ENCODE measurements at places on chromosomes 2 and 18.

DNA sequence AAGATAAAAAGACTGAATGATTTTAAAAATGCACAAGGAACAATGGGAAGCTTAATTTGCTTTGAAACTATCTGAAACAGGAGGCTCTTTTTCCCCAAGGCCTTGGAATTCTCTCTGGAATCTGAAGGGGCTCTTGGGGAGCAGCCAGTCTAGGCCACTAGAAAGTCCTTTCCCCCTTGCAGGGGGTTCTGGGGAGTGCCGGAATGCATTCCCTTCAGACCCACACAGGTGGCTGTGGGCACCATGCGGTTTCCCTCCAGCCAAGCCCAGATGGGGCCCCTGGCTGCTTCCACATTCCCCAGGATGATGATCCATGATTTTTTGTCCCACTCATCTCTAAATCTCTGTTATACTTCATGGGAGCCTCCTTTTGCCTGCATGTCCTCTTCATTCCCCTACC is 10.7 kb downstream of the GPR45 start:
- no peak for DNase-seq

DNA sequence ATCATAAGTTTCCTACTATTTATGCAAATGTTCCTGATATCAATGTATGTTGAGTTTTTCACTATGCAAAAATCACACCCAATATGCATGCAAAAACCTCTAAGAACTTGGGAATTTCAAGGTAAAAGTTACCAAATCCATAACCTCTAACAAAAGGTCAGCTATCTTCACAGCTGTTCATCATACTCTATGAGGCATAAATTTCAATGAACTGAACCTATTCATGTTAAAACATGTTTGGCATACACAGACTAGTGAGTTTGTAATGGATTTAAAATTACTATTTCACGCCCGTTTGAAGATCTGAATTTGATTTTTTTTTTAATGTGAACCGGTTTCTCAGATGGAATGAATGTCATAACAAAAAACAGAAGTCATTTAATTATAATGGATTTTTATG is 100.2 kb downstream of the ATAD2B start:
- DNase-seq, result no peak

GRCh38 chr2:175418224-175418835 is 236.8 kb upstream of the ATP5MC3 start:
- no peak for DNase-seq

GRCh38 chr18:44025421-44025820 is 655.3 kb upstream of the SETBP1 start:
- DNase-seq, result no peak

GRCh38 chr2:171878481-171878993 is 15.5 kb downstream of the SLC25A12 start:
- DNase-seq, result no peak

DNA sequence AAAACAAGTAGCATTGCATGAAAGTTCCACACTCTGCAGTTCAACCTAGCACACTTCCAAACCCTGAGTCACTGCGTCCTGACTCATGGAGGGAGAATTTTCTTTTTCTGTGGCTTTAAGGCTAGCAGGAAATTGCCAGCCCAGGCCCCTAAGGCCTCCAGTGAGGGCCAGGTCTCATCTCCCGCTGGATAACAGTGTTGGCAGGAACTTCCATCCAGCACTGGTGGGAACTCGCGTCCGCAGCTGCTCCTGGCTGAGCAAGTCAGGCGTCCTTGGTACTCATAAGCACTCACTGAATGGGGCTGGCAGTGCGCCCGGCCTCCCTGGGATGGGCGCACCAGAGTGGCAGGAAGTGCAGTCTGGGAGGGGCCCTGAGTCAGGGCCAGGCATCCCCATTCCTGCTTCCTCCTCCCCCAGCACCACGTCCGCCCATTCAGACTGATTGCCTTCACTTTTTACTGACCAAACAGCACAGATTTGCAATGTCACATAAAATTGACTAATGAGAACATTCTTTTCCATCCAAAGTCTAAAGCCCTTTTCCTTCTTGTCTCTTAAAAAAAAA is 14.3 kb downstream of the MALL start:
- DNase-seq, result no peak

- DNase-seq, result no peak
Measured at GRCh38 chr2:102032368-102033030, 40.7 kb downstream of the IL1R2 start.

DNA sequence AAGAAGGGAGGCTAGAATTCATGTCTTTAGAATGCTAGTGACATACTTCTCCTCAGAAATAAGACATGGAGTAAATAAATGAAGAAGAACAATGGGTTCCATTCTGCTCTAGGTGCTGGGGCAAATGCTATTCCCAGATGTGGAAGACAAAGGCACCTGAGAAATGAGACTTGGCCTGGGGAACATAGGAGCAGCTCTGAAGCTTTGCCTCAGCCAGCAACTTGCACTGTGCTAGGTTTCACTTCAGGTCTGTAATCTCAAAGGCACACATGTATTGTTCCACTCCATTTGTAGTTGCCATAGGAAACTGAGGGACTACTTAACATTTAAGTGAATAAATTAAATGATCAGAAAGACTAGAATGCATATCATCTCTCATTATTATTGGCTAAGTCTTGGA is 538.9 kb upstream of the REG3G start:
- no peak for DNase-seq

- no peak for DNase-seq
Measured at GRCh38 chr2:201358684-201359083, 1.5 kb upstream of the FLACC1 start.

- DNase-seq, result no peak
Measured at GRCh38 chr18:22684268-22684667, 248.9 kb upstream of the RBBP8 start.

DNA sequence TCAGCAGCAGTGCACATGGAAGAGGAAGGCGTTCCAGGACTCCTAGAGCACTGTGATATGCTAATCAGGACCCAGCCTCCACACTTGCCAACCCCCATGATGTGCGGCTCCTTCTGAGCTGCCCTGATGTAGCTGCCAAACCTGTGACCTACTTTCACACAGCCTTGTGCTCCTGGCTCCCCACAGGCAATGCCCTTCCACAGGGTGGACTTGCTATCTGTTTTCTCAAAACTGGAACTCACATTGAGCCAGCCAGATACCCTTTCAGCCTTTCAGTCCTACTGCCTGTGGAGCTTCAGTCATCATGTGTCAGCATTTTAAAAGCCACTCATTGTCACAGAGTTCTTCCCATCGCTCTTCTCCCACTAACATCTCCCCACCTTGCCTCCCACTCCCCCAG is 181.6 kb downstream of the AFF3 start:
- no peak for DNase-seq

DNA sequence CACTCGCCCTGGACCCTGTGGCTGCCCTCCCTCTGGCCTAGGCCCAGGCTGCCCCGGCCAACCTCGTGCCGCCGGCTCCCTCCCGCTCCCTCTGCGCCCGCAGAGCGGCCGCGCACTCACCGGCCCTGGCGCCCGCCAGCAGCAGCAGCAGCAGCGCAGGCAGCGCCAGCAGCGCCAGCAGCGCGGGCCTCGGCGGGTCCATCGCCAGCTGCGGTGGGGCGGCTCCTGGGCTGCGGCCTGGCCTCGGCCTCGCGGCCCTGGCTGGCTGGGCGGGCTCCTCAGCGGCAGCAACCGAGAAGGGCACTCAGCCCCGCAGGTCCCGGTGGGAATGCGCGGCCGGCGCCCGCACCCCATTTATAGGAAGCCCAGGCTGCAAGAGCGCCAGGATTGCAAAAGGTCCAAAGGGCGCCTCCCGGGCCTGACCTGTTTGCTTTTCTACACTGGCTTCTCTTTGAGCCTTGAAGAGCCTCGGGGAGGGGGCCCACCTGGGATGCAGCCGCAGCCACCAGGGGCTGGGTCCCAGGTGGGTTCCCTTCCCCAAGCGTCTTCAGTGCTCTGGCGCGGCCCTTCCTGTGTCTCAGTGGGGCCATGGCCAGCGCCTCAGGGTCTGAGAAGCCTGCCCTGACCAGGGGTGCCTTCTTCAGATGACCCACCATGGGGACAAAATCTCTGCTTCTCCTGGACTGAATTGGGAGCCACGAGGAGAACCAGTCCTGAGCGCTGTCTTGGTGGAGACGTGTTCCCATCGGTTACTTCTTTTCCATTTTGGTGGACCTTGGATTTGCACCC is at the start of gene APOB:
Gene APOB, minus strand, starts transcription at position 330 of the 789 bp plus-strand sequence. Its CDS starts 128 bp downstream, at position 202.
- DNase-seq, result no peak

- DNase-seq, result no peak
Measured at GRCh38 chr2:142933916-142934315, 56.5 kb downstream of the KYNU start.

- no peak for DNase-seq
Measured at GRCh38 chr2:33570681-33571080, 28.4 kb downstream of the FAM98A start.

DNA sequence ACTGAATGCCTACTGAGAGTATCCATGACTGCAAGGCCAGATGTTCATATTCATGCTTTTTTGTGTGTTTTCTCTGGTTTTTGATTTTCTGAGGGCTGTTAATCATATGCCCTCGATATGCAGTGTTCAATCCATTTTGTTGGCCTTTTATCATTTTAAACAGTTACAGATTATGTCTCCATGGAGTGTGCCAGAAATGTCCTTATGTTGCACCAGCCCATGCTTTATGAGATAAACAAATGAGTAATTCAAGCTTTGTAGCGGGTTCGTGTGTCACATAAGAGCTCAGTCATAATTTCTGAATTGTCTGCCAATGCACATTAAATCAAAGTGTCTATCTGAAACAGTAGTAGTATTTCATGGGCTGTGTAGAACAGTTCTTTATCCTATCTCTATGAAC is 583.0 kb downstream of the THSD7B start:
- DNase-seq, result no peak

DNA sequence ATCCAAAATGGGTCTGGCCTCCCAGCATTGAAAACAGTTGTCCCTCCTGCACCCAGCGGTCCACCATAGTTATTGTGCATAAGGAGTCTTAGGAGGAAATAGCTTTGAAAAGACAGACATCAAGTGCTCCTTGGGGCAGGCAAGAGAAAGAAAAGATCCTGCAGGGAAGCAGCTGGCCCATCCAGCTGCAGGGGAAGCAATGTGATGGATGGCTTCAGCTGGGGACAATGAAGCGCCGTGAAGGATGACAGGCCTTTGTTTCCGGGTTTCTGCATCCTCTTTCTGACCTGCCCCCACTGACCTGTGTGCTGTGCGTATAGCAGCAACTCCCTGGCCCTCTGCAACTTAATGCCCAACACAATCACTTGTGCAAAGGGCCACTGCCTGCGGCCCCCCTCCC is 142.9 kb upstream of the NCKAP5 start:
- no peak for DNase-seq

GRCh38 chr2:173896755-173897154 is 68.4 kb downstream of the SP3 start:
- DNase-seq, result no peak

- no peak for DNase-seq
Measured at GRCh38 chr2:16654833-16655444, 10.7 kb downstream of the CYRIA start.

DNA sequence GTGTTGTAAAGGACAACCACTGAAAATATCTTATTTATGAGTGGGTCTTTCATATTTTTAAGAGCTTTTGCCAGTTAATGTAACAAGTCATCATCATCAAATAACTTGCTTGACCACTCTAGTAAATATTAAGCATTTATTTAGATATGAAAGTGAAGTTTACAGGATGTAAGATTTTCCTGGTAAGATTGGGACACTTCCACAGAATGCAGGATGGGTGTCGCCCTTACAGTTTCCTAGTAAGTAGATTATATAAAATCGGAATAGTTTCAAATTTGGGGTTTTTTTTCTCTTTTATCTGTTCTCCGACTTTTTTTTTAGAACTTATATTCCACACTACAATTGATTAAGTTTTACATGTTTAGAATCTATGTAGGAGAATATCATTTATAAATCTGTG is 14.8 kb upstream of the SLC40A1 start:
- no peak for DNase-seq

DNA sequence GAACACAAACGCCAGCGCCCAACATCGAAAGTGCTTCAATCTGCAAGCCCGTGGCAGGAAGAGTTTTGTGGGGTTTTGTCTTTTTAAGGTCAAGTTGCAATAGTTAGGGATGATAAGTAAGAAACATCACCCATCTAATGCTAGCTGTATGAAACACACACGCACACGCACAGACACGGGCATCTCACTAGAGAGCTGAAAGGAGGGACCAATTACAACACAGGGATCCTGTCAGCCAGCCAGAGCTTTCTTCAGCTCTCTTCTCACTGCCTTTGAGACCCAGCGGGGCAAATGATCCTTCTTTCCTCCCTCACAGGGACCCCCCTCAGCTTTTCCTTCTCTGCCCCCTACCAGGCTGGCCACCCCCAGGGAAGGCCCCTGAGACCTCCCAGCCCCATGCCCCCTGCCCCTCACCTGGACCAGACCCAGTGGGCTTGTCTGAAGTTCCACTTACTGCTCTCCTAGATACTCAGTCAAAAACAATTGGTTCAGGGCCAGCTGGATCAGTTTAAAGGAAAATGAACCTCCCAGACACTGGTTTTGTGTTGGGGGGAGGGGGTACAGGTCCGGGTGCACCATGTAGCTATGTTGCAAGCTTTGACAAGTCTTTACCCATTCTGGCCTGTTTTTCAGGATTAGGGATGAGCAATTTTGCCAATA is 17.9 kb downstream of the CYP26B1 start:
- DNase-seq, result no peak

- no peak for DNase-seq
Measured at GRCh38 chr18:45733535-45733934, 9.6 kb downstream of the SLC14A1 start.

- DNase-seq, result no peak
Measured at GRCh38 chr2:239778042-239778851, 246.9 kb downstream of the NDUFA10 start.

- no peak for DNase-seq
Measured at GRCh38 chr2:149587950-149588487, 444 bp upstream of the MMADHC start.

- DNase-seq, result no peak
Measured at GRCh38 chr2:42962508-42962953, 170.1 kb upstream of the HAAO start.

GRCh38 chr18:9240270-9240669 is 94.3 kb upstream of the TWSG1 start:
- DNase-seq, result no peak

DNA sequence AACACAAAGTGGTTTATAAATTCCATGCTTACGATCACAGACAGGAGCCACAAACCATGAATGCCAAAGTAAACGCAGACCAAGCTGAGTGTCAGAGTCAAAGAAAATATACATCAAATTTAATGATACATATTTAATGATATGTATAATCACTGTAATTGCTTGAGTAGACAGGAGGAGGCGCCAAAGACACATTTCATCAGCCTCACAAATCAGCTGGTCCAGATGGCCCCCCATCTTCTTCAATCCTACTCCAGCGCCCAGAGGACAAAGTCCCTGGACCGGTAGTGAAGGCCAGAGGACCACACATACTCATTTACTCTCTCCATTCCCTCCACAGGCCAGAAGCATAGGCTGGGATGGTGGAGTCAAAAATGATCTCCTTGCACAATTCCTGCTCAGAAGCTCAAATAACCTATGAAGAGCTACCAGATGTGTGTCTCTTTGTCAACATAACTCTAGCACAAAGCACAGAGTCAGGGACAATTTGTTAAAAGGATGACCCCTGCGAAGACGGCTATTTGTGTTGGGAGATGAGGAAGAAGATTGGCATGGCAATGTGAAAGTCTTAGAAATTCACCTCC is 149.3 kb upstream of the PGAP1 start:
- DNase-seq, result no peak

Data from activated T-helper 1 cell treated with anti-CD3 and anti-CD28 coated beads, Interleukin-2, amount 50 U/mL, for 16 hours (primary cell).